Activated effector memory CD4-positive, alpha-beta T cell treated with Interleukin-2 at 50 U/mL for 16 hours (primary cell): ENCODE measurements at places on chromosomes 4 and X.
A peak's percentile ranks its signal among the peaks of the same experiment; 100 is the strongest.

- no peak for DNase-seq
These were observed 185.9 kb downstream of the SHROOM3 start for GRCh38 chr4:76620723-76621468.

DNA sequence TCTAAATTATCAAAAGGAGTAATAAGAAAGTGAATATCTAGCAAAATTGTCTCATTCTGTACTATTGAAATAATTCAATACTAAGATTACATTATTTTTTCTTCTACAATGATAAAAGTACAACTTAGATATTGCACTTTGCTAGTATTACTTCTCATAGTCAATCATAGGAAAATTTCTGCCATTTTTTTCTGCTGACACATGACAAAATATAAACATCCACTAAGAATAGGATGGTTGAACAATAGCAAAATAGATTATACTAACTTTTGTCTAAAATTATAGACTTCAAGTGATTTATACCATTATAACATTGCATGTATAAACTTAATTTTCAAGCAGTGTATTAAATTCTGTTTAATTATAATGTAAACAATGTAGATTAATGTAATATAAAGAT, 540.2 kb downstream of the PDHA2 start:
- DNase-seq, result no peak

DNA sequence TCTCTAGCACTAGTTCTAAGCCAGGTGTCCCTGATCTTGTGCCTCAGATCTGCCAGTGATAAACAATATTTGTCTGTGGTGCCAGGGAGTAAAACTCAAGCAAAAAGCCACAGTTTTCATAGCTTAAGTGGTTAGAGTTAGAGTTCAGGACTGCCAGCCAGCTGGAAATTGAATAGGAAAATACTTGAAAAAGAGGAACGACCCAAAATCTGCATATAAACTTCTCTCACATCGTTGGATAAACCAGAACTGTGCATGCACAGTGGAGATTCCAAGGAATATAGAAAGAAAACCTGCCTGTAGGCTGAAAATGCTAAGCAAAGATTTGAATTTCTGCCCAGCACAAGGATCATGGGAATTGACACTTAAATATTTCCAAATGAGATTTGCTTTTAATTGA, 35.0 kb upstream of the GNPDA2 start:
- no peak for DNase-seq

DNA sequence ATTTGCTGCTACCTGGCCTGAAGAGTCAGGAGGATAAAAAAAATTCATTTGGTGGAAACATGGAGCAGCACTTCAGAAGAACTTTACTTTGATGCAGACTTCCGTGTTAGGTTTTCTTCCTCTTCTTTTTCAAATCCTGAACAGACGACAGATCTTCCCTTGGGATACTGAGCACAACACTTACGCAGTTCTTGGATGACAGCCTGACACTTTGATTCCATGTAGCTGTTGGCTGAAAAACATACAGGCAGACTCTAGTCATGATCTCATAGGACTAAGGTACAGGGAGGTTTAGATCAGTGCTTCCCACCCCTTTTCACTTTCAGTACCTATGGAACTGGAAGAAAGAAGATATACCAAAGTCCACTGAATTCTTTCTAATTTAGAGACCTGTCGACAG, 9.2 kb downstream of the CMC4 start:
- no peak for DNase-seq

DNA sequence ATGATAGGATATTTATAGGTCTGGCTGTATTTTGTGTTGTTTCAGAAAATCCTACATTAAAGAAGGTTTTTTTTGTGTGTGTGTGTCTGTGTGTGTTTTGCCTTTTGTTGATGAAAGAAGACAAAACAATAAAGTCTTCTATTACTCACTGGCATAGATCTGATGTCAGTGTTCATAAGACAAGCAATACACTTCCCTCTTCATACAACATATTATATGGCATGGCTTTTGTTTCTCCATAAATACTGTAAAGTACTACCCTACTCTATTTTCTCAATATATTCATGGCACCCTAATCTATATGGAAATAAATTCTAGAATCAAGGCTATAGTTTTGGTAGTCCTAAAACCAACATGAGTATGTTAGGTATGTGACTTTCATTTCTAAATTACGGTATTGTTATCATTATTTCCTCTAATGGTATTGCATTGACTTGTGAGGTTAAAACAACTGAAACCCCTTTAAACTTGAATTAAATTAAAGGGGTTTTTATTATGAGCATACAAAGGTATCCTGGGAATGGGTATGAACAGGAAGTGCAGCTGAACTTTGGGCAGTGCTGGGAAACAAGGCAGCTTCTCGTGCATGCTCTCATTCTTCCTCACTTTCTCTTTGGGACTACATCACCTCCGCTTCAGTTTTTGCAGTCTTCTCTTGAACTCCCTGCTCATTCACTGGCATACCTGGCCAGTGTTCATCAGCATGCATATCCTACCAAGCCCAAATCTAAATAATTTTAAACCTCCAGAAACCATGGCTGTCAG, 70.5 kb upstream of the PRSS48 start:
- DNase-seq, result no peak

- no peak for DNase-seq
These were observed 26.8 kb downstream of the ADH7 start for GRCh38 chr4:99408346-99408745.

- DNase-seq, result no peak
These were observed 168.4 kb upstream of the WDR1 start for GRCh38 chr4:10285028-10285427.

DNA sequence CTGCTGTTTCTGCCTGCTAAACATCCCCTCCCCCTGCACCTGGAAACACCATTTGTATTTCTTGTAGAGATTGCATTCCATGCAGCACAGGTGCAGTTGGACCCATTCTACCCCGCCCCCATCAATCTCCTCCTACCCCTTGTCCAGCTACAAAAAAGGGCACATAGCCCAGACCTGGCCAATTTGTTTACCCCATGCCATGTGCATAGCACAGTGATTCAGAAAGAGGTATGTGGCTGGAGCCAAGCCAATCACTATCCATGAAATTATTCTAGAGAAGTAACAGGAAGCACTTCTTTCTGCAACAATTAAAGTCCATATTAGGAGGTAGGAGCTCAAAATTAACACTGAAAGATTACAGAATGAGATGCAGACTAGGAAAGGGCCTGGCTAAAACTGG, 20.2 kb upstream of the TMEM184C start:
- no peak for DNase-seq

- no peak for DNase-seq
These were observed 130.6 kb downstream of the FBXO8 start for GRCh38 chr4:174152717-174153466.

DNA sequence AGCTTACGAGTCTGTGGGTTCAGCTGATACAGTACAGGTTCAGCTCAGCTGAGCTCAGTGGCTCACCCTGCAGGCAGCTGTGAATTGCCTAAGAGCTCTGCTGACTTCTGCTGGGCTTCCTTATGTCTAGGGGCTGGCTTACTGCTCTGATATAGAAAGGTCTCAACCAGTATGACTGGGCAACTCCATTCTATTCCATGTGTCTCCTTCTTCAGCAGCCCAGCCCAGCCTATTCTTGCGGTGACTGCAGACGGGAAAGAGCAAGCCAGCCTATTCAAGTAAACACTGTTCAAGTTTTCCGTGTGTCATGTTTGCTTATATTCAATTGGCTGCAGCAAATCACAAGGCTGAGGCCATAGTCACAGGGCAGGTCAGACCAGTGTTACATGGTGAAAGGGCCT, 615.4 kb upstream of the ZFP42 start:
- DNase-seq, result no peak

- DNase-seq, result no peak
These were observed 11.7 kb downstream of the MEPE start for GRCh38 chr4:87844452-87844851.

- no peak for DNase-seq
These were observed 518.0 kb downstream of the TMA16 start for GRCh38 chr4:164012396-164013027.

- DNase-seq, result no peak
These were observed 121.8 kb upstream of the TMEM47 start for GRCh38 chrX:34778916-34779315.

DNA sequence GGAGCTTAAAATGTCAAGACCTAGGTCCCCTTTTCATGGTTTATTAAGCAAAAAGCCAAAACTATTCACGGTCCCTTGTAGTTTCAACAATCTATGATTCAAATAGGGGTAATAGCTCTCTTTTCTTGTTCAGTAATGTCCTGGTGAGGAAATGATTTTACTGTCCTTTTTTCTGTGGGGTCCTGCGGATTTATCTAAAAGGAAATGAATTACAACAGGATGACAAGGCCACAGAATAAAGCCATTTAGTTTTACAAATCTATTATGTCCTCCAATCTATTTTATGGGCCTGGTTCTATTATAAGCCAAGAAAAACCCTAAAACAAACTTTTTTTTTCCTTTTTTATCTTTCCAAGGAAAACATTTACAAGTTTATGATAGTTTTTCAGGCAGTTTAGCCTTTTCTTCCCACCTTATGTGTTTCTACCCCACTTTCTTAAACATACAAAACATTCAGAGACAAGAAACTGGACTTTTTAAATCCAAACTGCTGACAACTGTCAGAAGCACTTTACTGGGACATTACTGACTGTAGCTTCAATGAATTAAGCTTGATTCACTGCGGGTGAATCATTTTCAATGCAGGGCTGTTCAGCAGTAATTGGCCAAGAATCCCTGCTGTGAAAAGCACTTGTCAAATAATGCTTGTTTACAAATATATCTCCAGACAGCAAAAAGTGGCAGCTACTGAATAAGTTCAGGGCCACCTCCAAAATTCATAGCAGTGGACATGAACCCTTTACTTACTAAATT, 4.3 kb downstream of the EPHA5 start:
- DNase-seq, result no peak

DNA sequence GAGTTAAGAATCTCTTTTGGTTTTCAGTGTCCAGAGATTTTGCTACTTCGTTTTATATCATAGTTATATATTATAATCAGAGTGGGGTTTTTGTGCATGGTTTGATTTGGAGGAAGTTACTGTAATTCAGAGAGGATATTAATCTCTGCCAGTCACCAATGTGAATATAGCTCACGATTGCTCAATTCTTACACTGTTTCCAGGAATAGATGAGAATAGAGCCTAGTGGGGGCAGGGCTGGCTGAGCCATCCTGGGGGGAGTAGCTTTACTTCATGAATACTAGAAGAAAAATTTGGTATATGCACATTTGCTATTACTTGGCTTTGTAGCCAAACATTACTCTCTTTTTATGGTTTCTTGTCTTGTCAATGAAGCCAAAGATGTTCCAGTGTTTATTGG, 60.9 kb upstream of the TRPC3 start:
- no peak for DNase-seq

- DNase-seq, result no peak
These were observed 8.7 kb upstream of the FGFRL1 start for GRCh38 chr4:1002631-1003251.

GRCh38 chr4:15912236-15912635, 26.3 kb downstream of the FGFBP1 start:
- DNase-seq, result no peak

GRCh38 chr4:24470666-24471485, 113.5 kb downstream of the DHX15 start:
- DNase-seq, result peak; percentile 2

- DNase-seq, result no peak
These were observed 52.0 kb downstream of the CHIC1 start for GRCh38 chrX:73615022-73615421.

- no peak for DNase-seq
These were observed 118.0 kb downstream of the SLC4A4 start for GRCh38 chr4:71456841-71457240.

- no peak for DNase-seq
These were observed 54.0 kb upstream of the NKAP start for GRCh38 chrX:119997570-119997969.

DNA sequence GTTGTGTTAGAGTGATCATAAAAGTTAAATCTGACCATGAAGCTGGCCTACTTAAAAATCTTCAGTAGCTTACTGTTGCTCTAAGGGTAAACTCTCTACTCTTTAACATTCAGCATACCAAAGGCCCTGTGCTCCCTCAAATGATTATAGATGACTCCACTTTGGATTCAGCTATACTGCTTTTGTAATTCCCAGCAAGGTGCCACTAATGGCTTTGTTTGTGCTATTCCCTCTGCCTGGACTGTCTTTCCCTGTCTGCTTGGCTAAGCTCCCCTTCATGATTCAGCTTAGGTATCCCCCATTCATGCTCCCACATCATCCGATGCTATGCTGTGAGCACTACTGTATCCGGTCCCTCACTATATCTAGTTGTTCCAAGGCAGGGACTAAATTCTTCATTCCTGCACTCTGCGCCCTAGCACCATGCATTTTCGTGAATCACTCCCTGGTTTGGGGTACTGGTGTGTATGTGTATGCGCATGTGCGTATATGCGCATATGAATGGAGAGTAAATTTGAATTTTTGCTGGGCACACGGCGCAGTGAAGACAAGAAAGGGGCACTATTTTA, 453 bp upstream of the PBDC1 start:
- DNase-seq, result no peak

DNA sequence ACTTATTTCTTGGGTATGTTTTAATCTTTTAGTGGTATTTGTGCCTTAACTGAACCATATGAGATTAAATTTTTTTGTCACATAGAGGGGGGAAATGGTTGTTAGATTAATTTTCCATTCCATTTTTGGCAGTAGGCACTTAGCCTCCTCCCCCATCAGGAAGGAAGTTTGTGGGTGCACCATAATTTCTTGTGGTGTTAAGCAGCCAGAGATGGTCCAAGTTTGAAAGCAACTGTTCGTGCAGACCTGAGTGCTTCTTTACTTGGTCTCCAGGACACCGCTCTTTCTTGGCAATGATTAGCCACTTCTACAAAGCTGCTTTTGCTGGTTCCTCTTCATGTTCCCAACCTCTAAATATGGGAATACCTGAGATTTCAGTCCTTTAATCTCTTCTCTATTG, 92.7 kb upstream of the RPL34 start:
- no peak for DNase-seq

- no peak for DNase-seq
These were observed 157.3 kb downstream of the AASDH start for GRCh38 chr4:56229947-56230346.

DNA sequence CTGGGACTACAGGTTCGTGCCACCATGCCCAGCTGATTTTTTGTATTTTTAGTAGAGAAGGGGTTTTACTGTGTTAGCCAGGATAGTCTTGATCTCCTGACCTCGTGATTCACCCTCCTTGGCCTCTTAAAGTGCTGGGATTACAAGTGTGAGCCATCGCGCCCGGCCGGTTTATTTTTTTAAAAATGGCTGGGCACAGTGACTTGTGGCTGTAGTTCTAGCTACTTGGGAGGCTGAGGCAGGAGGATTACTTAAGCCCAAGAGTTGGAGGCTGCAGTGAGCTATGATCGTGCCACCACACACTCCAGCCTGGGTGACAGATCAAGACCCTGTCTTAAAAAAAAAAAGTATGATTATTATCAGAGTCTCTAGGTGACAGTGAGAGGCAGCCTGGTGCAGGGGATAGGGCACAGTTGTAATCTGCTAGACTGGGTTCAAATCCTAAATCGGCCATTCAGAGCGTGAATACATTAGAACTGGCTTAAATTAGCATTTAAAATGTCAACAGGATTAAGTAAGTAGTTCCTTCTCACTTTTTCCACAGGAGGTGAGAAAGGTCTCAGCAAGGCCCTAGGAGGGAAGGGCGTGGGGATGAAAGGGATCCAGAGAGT, 435 bp upstream of the MGST2 start:
- DNase-seq, result no peak

- DNase-seq, result no peak
These were observed 63.3 kb downstream of the GPAT3 start for GRCh38 chr4:83599183-83599582.
